ENCODE measurements at places on chromosomes 12 and 14.

DNA sequence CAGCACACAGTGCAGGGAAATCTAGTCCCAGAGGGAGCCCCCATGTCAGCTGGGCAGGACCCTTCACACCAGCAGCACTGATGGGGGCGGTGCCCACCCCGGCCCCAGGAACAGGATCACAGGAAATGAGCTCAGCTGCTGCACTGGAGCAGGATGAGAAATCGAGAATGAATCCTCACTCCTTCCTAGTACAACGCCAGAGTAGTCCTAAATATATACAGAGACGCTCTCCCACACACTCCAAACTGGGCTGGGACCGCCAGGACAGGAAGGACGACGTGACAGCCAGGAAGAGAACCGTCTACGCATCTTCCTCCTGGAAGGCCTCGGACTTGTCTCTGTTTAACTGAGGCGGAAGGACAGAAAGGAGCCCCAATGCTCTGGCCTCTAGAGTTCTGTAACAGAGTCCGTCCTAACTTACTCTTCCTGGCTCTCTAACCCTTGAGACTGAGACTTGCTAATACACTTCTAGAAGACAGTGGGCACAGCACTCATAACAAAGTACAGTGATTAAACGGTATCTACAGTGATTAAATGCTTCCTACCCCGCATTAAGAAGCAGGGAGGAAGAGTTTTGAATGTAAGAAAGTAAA, 33.4 kb downstream of the CDC42BPB start:
- no peak for DNase-seq

DNA sequence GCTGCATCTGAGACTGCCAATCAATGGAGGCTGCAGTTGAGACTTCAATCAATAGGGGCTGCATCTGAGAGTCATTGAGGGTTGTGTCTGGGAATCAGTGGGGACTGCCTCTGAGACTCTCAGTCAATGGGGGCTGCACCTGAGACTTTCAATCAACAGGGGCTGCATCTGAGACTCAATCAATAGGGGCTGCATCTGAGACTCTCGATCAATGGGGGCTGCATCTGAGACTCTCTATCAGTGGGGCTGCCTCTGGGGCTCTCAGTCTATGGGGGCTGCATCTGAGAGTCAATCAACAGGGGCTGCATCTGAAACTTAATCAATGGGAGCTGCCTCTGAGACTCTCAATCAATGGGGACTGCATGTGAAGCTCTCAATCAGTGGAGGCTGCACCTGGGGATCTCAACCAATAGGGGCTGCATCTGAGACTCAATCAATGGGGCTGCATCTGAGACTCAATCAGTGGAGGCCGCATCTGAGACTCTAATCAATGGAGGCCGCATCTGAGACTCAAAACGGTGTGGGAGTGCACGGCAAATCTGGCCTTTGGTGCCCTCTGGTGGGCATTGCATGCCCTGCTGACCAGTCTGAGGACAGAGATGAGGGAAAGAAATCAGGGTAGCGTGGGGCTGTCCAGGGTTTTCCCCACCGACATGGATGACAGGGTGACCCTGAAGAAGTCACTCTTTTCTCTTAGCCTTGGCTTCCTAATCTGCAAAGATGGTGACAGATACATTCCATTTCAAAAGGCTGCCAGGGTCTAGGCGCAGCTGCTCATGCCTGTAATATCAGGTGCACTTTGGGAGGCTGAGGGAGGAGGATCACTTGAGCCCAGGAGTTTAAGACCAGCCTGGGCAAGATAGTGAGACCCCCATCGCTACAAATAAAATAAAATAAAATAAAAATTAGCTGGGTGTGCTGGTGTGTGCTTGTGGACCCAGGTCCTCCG, 41.3 kb upstream of the EIF5 start:
- peak; percentile 61 for DNase-seq

DNA sequence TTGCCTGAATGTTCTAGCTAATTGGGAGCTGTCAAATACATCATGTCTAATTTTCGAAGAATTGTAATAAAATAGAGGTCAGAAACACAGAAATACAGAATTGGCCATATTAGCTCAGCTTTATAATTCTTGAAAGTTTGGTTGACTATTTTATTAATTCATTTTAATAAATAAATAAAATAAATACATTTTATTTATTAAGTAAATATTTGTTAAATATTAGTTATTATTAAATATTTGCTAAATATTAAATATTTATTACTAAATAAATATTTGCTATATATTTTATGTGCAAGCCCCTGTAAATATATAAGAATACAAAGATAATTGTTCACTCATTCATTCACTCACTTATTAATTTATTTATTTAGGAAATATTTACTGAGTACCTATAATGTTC, 231.3 kb downstream of the SSPN start:
- no peak for DNase-seq

DNA sequence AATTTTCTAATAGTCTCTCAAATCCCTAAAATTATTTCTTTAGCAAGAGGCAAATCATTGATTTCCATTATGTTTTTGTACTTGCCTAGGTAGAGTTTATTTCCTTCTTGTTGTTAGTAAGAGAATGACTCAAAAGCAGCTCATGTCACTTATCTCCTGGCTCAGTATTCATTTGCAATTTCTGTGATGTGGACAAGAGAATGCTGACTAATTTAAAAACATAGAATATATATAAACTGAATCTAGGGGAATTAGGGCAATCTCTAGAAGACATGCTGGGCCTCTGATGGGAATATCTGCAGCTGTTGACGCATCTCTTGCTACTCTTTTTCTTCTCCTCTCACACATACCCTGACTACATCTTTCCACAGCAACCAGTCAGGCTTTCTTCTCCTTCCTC, 130.8 kb upstream of the PRKD1 start:
- DNase-seq = no peak

DNA sequence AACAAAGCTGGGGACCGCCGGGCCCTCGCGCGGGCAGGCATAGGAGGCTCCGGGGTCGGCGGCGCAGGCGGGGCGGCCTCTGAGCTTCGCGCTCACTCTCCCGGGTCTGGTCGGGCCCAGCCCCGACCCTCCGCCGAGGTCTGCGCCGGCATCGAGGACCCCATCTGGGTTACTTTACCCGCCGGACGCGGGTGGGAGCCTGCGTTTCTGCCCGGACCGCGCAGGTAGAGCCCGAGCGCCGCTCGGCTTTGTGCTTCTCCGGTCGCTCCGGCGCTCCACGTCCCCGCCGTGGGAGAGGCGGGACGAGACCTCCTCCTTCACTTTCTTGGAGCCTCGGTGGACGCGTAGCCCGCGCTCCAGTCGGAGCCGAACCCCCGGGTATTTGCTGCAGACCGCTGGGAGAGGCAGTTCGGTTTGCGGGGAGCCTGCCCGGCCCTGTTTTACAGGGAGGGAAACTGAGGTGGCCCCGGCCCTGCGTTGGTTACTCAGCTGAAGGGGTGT, 63.2 kb downstream of the FBXL14 start:
- DNase-seq = no peak

DNA sequence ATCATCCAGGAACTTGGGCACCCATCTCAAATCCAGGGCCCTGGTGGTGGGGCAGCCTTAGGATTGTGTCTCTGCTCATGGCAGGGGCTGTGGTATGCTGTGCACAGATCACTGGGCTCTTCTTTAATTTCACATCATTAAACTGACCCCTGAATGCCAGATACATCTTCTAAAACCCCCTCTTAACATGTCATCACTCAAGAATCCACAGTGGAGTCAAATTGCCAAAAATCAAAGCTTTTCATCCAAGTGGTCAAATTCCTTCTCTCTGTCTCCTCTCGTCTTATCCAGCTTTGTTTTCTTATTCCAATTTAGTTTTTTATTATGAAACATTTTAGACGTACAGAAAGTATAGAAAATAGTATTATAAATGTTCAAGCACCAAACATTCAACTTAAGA, 97.5 kb downstream of the ADCK1 start:
- no peak for DNase-seq

GRCh38 chr14:96309896-96310330, 53.2 kb downstream of the ATG2B start:
- no peak for DNase-seq

DNA sequence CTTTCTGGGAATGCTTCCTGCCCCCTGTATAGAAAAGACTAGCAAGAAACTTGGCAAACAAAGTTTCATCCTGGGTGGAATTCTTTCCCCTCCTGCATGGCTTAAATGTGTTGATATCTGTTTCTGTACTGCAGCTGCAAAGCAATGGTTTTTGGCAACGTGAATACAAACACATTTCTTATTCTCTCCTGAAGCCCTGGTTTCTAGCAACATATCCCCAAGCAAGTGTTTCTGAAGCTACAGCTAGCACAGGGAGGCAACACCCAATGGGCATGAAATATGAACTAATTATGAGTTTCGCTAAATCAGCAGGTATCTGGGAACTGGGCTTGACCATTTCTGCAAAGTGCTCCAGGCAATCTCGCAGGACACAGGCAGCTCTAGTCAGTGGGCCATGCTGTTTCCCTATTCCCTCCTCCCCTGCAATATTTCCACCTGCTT, 392.3 kb upstream of the TMPO start:
- DNase-seq = no peak

GRCh38 chr14:69152181-69152901, 578 bp downstream of the DCAF5 start:
- DNase-seq = no peak

- DNase-seq = no peak
Observed at GRCh38 chr14:94079891-94080620, 946 bp downstream of the DDX24 start.

DNA sequence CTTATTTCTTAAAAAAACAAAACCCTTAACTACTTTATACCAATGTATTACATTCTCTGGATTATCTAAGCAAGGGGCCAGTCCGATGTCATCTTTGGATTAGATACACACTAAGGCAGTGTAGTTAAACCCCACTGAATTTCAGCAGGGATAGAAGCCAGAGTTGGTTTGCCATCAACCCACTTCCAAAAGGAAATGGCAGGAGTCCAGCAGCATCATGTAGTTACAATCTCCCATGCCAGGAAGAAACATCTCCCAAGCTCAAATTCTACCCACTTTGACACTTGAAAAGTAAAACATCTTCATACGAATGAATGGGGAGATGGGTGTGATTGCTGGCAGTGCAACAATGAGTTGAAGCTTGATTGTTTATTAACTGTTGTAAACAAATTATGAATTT, 203.5 kb upstream of the PLXNC1 start:
- DNase-seq = no peak

DNA sequence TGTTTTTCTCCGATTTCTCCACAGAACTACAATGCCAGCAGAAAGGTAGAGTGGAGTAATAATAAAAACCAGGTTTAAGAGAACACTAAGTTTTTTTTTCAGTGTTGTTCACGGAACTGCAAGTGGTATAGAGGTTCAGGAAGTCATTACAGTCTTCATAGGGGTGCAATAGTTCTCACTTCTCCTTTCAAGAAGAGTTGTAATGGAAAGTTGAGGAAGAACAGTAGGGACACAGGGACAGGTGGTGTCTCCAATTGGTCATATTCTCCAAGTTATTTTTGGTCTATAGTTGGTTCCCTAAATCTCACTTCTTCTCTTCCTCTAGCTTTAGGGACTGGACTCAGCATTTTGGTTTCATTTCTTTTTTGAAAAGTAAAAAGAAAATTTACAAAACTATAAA, 894.0 kb downstream of the NRXN3 start:
- no peak for DNase-seq

- DNase-seq = no peak
Observed at GRCh38 chr14:85883966-85884365, 354.0 kb downstream of the FLRT2 start.

- no peak for DNase-seq
Observed at GRCh38 chr14:57302883-57303282, 34.1 kb downstream of the AP5M1 start.

DNA sequence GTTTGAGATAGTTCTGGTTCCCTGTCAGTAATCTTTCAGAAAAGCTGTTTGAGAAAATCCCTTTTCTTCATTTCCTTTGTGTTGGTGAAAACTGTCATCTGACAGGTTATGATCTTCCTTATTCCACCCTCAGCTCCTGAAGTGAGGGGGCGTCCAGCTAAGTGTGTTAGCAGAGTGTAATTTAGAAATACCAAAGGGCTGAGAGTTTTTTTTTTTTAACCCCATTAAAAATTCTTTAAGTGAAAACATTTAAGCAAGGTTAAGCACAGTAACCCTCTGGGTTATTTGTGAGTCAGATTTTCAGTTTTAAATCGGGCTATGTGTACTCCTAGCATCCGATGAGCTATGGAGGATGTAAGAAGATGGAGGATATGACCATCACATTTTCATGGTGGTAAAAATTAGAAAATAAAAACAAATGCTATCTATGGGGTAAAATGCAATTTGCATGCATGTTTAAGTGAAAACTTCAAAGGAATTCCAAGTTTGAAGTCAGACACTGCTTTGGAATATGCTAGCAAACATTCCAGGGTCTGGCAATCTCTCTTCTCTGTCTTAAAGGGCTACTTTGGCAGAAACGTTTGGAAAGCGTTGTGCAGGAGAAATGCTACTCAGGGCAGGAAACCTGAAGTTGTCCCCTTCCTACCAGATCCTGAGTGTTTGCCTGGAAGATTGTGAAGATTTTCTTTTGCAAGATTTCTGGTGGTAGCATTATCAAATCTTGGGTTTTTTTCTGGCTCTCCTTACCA, 197.0 kb upstream of the PRICKLE1 start:
- DNase-seq = no peak

- DNase-seq = no peak
Observed at GRCh38 chr12:85130646-85131045, 94.5 kb downstream of the LRRIQ1 start.

GRCh38 chr12:67702136-67702535, 53.6 kb downstream of the DYRK2 start:
- no peak for DNase-seq

DNA sequence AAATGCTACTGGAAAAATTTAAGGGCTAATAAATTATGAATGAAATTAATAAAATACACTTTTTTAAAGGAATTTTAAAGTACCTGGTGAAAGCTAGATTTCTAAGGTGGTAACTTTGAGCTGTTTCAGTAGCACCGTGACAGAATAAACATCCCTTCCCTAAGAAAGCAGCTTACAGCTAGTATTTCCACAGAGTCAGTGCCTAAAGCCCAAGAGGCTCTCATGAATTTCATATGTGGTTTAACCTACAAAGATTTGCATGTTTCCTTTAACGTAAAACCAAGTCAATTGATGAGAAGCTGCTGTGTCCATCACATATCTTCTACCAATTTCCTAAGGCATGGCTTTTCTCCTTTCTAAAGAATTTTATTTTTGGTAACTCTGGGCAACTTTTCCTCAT, 56.8 kb downstream of the IFNG start:
- DNase-seq = no peak

GRCh38 chr12:22334410-22335100, at the start of gene ST8SIA1:
Gene ST8SIA1 (minus strand): TSS chr12:22334707. CDS start chr12:22334232, 475 bp downstream.
- DNase-seq = no peak

DNA sequence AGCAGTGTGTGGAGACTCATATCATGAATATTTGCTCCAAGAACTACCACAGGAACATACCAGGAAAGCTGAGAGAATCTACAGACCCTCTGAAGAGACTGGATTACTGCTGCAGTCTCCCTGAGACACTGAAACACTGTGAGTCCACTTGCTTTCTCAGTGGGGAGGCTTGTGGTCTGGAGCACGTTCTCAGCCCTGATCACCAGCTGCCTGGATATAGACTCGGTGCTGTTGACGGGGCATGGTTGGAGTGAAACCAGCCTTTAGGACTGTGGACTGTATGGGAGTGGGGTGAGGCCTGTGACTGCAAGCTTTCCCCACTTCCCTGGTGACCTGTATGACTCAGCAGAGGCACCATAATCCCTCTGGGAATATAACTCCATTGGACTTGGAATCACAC, 525.8 kb upstream of the FBXO33 start:
- DNase-seq = no peak

- DNase-seq = no peak
Observed at GRCh38 chr12:15679151-15679550, 110.0 kb downstream of the EPS8 start.

All from activated CD4-positive, alpha-beta T cell treated with anti-CD3 and anti-CD28 coated beads, Interleukin-2, amount 50 U/mL, for 24 hours (primary cell).